ENCODE measurements at places on chromosomes 12 and 14. TPM values are rescaled to one million over a fixed set of nuclear protein-coding genes. Genes with fewer than 3 reads are reported as not detected.

LHX5 gene
- total RNA-seq, result 0.09 TPM

MGAT4C gene
- not detected for total RNA-seq

RTL1 gene
- not detected for total RNA-seq

NFE2 gene
- total RNA-seq, result not detected

E2F7 gene
- total RNA-seq, result 19.9 TPM

FLVCR2 gene
- not detected for total RNA-seq

MIP gene
- not detected for total RNA-seq

RAD9B gene
- 0.40 TPM for total RNA-seq

KNTC1 gene
- 56.9 TPM for total RNA-seq

DNA sequence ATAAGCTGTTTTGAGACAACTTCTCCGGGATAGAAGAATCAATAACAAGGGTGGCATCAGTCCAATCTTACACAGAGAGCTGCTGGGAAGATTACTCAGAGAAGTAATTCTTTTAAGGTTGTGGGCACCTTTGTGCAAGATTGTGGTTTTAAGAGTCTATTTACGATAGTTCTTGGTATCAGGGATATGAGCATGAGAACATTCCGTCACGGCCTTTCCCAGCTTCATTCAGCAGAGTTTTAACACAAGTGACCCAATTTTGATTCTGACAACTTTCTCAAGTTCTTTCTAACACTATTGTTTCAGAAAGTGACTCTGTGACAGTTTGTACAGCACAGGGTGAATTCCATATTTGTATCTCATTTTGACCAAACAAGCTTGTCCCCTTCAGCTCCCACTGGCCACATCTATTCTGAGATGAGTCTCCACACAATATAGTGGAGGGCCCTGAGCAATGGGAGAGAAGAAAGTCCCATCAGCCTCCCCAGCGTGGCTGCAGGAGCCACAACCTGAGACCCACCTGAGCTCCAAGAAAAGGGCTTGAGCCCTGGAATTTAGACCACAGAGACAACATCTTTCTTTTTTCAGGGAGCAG is 869.2 kb downstream of the TMEM121 start:
- peak; percentile 16 for DNase-seq

- DNase-seq, result peak; percentile 48
These were observed 150.3 kb downstream of the FOXN3 start for GRCh38 chr14:89266754-89267153.

GRCh38 chr12:120584343-120585149 is 3.3 kb upstream of the POP5 start:
- DNase-seq, result peak; percentile 58

- DNase-seq, result peak; percentile 46
These were observed 72.2 kb downstream of the SPTB start for GRCh38 chr14:64807551-64807950.

DNA sequence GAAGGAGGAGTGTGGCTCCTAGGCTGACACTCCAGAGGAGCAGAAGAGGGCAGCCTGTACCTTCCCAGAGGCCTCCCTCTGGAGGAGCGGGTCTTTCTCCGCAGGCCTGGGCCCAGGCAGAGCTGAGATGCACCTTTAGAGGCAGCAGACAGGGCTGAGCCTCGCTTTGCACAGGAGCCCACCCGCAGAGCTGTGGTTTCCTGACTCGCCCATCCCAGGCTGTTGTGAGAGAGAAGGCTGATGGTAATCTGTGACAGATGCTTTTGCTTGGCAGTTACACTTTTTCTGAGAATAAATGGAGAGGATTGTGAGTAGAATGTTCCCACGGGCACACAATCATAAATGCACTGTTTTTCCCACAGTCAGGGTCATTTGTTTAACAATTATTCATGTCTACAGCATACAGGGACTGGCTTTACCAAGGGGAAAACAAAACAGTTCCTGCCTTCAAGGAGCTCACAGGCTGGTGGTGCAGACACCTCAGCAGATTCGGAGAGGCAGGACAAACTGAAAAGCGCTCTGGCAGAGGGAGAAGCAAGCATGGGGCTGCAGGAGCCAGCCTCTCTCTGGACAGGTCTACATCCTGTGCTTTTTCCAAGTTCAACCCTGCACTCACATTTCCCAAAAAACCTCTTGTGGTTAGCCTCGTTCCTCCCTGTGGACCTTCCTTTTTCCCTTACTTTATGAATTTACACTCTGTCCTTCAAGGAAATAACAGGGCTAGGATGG is 13.9 kb downstream of the EVL start:
- DNase-seq, result peak; percentile 91

- DNase-seq, result peak; percentile 72
These were observed 80.6 kb downstream of the APAF1 start for GRCh38 chr12:98725476-98726247.

DNA sequence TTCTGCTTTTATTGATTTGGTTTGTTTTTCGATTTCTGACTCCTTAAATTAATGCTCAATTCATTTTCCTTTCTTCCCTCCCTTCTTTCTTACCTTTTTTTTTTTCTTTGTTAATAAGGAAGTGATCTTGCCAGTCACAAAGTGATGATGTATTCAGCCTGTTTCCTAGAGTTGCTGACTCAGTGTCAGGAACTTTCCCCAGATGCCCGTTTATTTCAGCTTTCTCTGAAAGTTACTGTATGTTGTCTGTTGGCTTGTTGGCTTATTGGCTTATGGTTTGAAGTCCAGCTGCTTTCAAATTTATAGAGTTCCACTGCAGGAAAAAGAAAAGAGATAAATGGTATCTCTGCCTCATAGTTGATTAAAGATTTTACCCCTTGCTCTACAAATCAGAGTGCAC is 12.4 kb upstream of the SLC6A15 start:
- peak; percentile 56 for DNase-seq

DNA sequence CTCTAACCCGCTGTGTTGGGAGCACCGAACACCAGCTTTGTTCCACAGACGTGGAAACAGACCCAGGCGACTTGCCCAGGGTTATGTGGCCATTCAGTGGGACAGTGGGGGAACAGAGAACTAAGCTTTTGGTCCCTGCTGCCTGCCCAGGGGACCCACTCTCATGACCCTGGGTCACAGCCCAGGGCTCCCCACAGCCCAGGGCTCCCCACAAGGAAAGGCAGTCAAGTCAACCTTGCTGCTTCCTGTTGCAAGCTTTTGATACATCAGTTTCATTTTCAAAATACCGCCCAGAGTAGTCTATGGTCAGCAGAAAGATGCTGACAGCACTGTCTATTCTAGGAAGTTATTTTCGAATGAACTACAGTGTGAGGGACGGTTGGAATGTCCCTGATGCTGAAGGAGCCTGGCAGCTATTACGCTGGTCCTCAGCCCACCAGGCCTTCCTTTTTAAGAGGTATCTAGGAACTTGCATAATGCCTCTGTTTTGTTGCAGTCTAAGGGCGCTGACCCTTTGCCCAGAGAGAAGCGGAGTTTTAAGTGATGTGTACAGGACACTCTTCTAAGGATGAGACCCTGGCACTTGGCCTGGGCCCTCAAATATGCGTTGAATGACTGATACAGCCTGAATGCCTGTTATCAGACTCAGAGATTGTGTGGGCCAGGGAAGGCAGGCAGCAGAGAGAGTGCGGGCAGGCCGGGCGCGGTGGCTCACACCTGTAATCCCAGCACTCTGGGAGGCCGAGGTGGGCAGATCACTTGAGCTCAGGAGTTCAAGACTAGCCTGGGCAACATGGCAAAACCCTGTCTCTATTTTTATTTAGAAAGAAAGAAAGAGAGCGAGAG is 12.6 kb upstream of the TTC7B start:
- peak; percentile 17 for DNase-seq

- DNase-seq, result peak; percentile 89
These were observed 44.2 kb upstream of the MMP17 start for GRCh38 chr12:131783915-131784541.

DNA sequence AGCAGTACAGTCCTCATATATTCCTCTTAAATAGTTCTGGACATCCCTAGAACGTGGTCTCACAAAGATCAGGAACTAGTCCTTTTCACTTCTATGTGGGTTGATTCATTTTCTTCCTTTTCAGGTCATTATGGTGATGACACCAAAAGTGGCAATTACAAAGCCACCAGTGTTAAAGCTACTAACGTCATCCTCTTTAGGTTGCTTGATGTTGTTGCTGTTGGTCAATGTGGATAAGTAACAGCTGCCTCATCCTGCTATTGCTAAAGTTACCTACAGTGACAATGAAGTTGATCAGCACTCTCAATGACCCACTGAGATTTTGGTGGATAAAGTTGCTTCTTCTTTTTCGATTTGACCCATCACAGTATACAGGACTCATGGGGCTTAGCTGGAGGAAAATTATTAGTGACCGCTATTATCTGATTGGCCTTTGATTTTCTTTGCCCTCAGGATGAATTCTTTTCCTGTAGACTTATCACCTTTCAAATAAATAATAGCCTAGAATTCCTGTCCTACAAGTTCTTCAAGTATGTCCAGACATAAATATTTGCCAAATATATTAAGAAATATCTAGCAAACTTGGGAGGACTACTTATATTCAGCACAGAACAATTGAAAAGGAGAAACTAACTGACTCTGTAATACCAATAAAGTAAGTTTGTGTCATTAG is 54.0 kb upstream of the ATP2B1 start:
- DNase-seq, result no peak

GRCh38 chr14:98099527-98099926 is 1172.5 kb downstream of the BCL11B start:
- DNase-seq, result no peak

DNA sequence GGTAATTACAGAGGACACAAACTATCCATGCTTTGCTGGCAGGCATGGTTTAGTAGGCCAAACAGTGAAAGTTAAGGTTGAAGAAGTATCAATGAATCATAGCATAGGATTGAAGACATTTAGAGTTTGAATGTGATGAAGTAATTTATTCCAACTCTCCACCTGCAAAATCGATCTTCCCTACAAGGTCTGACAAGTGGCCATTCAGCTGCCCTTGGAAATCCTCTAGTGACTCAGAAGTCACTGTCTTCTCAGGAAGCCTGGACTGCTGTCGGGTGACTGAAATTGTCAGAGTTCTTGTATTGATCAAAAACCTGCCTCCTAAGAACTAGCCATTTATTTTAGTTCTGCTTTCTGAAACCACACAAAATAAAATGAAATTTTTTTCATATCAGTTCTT is 17.7 kb upstream of the STXBP6 start:
- DNase-seq, result no peak

GRCh38 chr12:18467620-18468245 is 206.4 kb downstream of the PIK3C2G start:
- DNase-seq, result no peak

DNA sequence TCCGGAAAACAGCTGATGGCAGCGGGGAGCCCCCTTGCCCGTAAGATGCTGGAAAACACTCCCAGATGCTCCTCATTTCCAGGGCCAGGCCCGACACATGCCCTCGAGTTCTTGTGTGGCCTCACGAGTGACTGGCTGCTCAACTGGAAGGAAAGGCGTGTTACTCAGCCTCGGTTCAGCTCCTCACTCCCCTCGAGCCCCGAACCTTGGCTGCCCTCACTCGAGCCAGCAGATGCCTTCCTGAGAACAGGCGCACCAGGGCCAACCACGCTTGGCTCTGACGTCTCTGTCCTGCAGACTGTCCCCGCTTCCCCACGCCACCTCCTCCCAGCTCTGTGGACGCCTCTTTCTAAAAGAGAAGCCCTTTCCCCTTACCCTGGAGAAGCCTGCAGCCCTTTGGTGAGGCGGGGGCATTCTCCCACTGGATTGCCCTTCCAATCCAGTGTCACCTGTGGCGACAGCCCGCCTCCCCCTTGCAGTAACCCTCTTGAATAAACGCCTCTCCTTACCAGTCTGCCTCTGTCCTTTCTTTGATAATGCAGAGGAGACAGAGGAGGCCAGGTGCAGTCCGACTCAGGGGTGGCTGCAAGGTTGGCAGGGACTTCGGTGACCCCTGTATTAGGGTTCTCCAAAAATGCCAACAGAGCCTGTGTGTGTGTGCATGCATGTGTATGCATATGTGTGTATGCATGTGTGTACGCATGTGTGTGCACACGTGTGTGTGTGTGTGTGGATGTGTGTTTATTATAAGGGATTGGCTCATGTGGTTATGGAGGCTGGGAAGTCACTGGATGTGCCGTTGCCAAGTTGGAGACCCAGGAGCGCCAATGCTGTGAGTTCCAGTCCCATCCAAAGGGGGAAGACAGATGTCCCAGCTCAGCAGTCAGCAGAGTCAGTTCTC is 166.3 kb downstream of the KIF26A start:
- no peak for DNase-seq

DNA sequence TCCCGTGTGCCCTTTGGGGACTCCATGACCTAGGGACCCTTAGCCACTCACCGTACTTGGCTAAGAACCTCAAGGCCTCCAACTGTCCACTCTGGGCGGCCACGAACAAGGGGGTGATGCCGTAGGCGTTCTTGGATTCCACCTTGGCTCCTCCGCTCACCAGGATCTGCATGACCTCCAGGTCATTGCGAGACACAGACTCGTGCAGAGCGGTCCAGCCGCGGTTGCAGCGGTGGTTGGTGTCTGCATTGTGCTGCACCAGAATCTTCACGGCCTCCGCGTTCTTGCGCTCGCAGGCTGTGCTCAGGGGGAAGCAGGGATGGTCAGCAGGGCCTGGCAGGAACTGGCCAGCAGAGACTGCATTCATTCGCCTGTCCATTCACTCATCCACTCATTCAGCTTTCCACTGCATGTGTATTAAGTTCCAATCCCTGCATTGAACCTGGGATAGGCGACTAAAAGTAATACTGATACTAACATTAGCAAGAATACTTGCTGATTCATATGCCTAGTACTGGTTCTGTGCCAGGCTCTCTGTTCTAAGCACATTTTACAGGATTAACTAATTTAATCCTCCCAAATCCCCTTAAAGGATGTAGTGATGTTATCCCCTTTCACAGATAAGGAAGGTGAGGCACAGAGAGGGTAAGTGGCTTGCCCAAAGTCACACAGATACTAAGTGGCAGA is 23.9 kb downstream of the FAM181A start:
- no peak for DNase-seq

GRCh38 chr14:54877015-54877702 is 25.5 kb downstream of the GCH1 start:
- DNase-seq, result no peak

- no peak for DNase-seq
These were observed 145.5 kb downstream of the KCNA5 start for GRCh38 chr12:5189173-5189572.

DNA sequence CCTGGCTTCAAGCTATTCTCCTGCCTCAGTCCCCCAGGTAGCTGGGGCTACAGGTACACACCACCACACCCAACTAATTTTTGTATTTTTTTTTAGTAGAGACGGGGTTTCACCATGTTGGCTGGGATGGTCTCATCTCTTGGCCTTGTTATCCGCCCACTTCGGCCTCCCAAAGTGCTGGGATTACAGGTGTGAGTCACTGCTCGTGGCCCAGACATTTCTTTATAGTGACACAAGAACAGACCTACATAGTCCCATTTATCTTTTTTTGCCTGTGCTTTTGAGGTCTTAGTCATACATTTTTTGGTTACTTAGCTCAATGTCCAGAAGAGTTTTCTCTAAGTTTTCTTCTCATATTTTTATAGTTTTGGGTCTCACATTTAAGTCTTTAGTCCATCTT is 247.4 kb downstream of the SYT10 start:
- no peak for DNase-seq

GRCh38 chr12:98532687-98533304 is 17.4 kb downstream of the TMPO start:
- peak; percentile 18 for DNase-seq

GRCh38 chr14:60222820-60223219 is 26.2 kb upstream of the PPM1A start:
- no peak for DNase-seq

GRCh38 chr14:23449314-23449713 is 13.9 kb upstream of the MYH7 start:
- no peak for DNase-seq
